RCC 7860 (cell line): ENCODE measurements at places on chromosomes 5 and 9.

DNA sequence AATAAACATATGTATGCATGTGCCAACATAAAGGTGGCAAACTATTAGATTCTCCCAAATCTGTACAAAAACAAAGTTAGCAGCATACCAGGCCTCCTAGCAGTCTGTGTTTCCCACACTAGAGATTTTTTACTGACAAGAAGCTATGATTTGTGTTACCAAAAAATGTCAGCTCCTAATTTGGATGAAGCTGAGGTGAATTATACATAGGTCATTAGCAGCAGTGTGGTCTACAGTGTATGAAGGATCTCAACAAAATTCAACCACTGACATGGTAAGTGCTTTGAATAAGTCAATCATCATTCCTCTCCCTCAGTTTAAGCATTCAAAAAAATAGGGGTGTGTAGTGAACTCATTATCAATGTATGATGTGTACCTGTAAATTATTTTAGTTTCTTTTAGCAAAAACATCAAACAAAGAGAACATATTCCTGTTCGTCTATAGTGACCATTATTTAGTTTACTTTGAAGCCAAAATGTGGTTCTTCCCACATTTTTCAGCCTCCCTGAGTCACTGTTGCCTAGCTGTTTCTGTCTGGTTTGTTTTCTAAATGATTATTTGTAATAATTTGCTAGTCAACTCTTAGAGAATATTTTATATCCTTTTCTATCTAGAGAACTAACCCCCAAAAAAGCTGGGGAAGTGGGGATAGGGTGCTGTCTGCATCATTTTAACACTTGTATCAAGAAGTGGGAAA, 52.1 kb upstream of the RGMB start:
- DNase-seq = no peak

DNA sequence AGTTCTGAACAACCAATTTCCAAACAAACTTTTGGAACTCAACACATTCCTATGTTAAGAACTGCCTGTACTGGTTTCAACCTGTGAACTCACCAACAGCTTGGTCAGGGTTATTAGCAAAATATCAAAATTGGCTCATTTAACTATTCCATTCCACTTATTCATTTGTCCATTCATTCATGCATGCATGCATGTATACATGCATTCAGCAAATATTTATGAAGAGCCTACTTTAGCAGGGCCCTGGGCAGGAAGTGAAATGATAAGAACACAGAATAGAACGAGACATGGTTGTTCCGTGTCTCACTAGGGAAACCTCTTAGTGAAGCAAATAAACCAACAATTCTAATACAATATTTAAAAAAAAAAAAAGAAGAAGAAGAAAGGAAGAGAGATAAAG, 107.4 kb downstream of the GLIS3 start:
- no peak for DNase-seq

DNA sequence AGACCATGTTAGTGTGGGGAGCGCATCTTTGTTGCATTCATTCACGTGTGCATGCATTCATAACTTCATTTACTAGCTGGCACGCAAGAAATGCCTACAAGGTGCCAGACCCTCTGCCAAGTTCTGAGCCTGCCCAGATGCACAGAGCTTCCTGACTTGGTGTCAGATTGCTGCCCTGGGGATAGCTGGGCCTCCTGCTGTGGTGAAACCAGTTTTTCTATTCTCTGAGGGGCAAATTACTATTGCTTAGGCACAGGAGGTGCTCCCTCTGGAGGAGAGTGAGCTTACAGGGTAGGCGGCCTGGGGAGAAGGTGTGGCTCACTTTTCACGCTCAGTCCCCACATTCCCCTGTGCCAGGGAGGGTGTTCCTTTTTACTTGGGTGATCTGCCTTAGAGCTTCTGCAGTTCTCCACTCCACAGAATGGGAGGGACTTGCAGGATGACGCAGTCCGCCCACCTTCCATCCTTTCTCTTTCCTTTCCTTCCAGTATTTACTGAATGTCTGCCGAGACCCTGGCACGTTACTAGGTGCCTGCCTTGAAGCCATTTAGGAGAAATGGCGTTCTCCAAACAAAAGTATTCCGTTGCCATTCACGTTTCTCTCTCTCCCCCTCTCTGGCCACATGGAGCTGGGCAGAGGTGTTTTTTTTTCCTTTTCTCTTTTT, 27.9 kb upstream of the CTNNA1 start:
- no peak for DNase-seq

- DNase-seq = no peak
Observed at GRCh38 chr5:124772457-124773200, 26.2 kb upstream of the ZNF608 start.

GRCh38 chr5:149953436-149954121, 7.0 kb upstream of the SLC26A2 start:
- no peak for DNase-seq

GRCh38 chr5:34690898-34691297, 34.8 kb downstream of the RAI14 start:
- no peak for DNase-seq

DNA sequence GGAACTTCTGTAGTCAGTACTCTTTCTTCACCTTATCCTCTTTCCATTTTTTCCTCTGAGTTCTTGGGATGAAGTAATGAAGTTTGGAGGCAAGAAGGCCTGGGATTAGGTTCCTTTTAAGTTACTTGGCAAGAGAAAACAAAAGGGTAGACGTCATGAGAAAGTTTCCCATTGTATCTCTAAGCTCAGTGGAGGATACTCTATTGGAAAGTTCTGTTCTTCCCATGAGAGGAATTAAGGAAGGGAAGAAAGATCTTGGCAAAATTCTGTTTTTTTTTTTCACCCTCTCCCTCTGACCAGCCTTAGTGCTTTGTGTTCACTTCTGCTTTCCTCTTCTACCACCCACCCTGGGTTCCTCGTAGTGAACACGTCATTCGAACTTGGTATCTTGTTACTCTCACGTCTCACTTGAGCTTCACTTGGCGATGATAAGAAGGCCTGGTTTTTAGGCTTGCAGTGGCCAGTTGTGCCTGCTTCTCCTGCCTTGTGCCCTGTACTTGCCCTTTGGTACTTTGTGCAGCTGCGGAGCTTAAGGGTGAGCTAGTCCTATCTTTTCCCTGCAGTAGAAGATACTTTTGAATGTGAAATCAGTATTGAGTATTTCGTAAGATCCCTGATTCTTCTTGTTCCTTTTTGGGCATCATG, 67.0 kb downstream of the ARHGAP26 start:
- DNase-seq = no peak

- DNase-seq = peak; percentile 59
Observed at GRCh38 chr9:100098046-100098886, 534 bp downstream of the ERP44 start.

DNA sequence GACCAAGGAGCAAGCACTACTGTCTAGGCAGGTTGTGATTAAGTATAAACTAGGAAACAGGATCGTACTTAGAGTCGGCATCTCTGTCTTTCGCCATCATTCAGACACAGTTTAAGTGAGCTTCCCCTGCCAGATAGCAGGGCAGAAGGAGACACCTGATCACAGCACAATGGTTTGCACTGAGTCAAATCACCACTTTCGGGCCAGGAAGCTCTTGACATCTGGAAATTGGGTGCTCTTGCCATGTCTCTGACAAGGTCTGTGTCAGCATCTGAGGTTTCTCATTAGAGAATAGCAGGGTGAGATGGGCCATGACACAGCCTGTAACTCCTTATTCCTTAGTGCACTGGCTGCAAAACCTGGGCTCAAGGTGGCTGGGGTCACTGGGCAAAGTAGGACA, 8.3 kb downstream of the ADRB2 start:
- DNase-seq = no peak

- DNase-seq = no peak
Observed at GRCh38 chr9:121358751-121359150, 11.3 kb downstream of the STOM start.
